Activated CD4-positive, alpha-beta T cell treated with anti-CD3 and anti-CD28 coated beads, Interleukin-2, amount 10 ng/mL, durations not matched to agents 24 days and 14 days (primary cell): ENCODE measurements at places on chromosomes 3 and 15. TPM values are rescaled to one million over a fixed set of nuclear protein-coding genes. Genes with fewer than 3 reads are reported as not detected.

BCHE gene
- total RNA-seq, result not detected in 2 replicates

DNA sequence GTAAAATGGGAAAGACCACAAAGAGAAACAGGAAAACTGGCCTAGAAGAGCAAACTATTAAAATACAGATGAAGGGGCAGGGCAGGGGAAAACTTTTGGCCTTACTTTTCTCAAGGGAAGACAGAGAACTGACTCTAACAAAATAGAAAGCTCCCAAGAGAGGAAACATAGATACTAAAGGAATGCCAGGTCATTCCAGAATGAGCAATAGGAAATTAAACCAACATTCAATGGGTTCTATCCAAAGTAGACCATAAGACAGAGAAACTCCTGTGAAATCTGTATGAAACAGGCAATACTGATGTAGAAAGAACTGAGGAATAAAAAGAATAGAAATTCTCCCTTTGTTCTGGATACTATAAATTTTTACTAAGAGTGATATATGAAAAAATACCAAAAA lies 491.8 kb downstream of the MECOM start:
- H3K4me1 ChIP-seq, result no peaks in the 10 kb centered on the region
- DNase-seq, result no peak
- H3K36me3 ChIP-seq, result no peaks in the 10 kb centered on the region
- no peaks in the 10 kb centered on the region for H3K27me3 ChIP-seq
- H3K27ac ChIP-seq, result no peak overlapping the region

DNA sequence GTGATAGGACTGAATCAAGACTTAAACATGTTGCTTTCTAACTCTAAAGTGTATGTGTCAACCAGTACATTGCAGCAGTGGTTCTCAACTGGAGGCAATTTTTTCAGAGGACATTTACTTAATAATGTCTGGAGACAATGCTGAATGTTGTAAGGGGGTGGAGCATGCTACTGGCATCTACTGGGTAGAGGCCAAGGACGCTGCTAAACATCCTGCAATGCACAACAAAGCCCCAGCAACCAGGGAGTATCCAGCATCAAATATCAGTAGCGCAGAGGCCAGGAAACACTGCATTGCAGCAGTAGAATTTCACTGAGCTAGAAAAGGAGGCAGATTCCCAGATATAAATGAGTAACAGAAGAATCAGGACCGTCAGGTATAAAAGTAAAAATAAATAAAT lies 79.8 kb upstream of the GRM7 start:
- H3K36me3 ChIP-seq, result no peaks in the 10 kb centered on the region
- no peak overlapping the region for H3K27ac ChIP-seq
- H3K27me3 ChIP-seq, result no peaks in the 10 kb centered on the region
- no peak for DNase-seq

DNA sequence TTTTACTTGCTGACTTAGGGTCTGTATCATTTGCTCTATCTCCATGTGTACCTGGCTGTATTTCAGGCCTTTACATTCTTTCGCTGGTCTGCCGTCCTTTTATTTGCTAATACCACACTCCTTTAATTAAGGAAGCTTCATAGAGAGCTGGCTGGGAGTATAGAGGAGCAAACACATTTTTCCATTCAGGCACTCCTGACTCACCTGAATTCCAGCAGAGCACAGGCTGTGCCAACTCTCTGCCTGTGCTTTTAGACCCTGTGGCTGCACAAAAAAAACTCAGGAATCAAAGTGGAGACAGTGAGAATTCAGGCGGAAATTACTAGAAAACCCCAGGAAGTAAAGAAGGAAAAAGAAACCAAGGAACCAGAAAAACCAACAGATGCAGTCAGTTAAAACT lies 29.0 kb upstream of the ATP10A start:
- H3K4me1 ChIP-seq, result no peaks in the 10 kb centered on the region
- no peak overlapping the region for H3K4me3 ChIP-seq
- peaks cover 32% of the 10 kb centered on the region for H3K27me3 ChIP-seq
- no peaks in the 10 kb centered on the region for H3K36me3 ChIP-seq
- no peak overlapping the region for H3K27ac ChIP-seq

GRCh38 chr3:129441215-129441614 lies 1.2 kb downstream of the IFT122 start:
- DNase-seq, result peak; percentile 75
- no peaks in the 10 kb centered on the region for H3K27me3 ChIP-seq
- peaks cover 44% of the 10 kb centered on the region for H3K4me1 ChIP-seq
- peak overlapping the region; percentile 94 for H3K4me3 ChIP-seq
- peaks cover 26% of the 10 kb centered on the region for H3K36me3 ChIP-seq

DNA sequence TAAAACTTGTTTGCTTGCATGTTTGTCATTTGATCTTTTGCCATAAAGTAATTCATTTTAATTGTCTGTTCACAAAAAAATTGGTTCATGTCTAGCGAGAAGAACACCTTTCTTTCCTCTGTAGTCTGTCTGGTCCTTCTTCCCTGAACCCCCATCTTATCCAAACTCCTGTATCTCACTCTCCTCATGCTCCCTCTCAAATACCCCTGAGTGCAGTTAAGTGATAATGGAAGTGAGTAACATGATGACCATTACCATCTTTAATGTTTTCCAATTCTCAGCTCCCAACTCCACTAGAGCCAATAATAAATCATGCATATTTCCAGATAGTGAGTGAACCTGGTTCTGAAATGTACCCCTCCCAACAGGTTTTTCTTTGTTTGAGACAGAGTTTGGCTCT lies 14.2 kb upstream of the KCNMB3 start:
- peaks cover 16% of the 10 kb centered on the region for H3K27me3 ChIP-seq
- H3K36me3 ChIP-seq, result no peaks in the 10 kb centered on the region
- H3K4me1 ChIP-seq, result peaks cover 10% of the 10 kb centered on the region

GRCh38 chr15:64166102-64166890 lies 3.5 kb upstream of the PPIB start:
- no peak overlapping the region for H3K4me3 ChIP-seq
- peaks cover 14% of the 10 kb centered on the region for H3K36me3 ChIP-seq
- peaks cover 31% of the 10 kb centered on the region for H3K4me1 ChIP-seq

GRCh38 chr3:126554560-126555525 lies 3.9 kb downstream of the C3orf22 start:
- H3K27me3 ChIP-seq, result no peaks in the 10 kb centered on the region
- no peaks in the 10 kb centered on the region for H3K36me3 ChIP-seq
- DNase-seq, result no peak
- no peaks in the 10 kb centered on the region for H3K4me1 ChIP-seq

DNA sequence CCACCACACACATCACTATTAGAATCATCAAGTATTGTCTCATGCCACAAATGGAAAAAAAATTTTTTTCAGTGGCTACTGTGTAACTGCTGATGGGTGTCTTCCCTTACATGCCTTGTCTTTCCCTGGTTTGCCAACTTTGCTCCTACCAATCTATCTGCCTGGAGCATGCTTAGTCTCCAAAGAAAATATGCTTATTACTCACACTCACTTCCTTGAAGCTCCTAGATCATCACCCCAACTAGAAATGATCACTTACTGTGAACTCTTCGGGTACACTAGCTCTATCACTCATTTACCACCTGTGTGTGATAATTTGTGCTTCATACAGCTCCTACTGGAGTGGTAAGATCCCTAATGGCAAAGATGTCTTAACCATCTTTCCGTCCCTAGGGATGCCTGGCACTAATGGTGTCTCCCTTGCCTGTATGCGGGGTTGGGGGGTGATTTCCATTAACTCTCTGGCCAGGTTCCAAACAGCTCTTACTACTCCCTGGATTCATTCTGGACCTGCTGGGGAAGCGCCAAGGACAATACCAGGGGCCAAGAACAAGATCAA lies 799 bp downstream of the VPS33B start:
- no peaks in the 10 kb centered on the region for H3K27me3 ChIP-seq
- H3K4me3 ChIP-seq, result peak overlapping the region; percentile 88
- peaks cover 11% of the 10 kb centered on the region for H3K36me3 ChIP-seq

- peaks cover 16% of the 10 kb centered on the region for H3K4me1 ChIP-seq
- no peaks in the 10 kb centered on the region for H3K27me3 ChIP-seq
- no peak overlapping the region for H3K27ac ChIP-seq
- peak; percentile 87 for DNase-seq
Observed at GRCh38 chr3:128322030-128323022, 144.4 kb downstream of the DNAJB8 start.
